Stimulated activated CD4-positive, alpha-beta T cell treated with anti-CD3 and anti-CD28 coated beads, TNF-alpha, amount 100 ng/mL, for 24 hours (primary cell): ENCODE measurements at places on chromosomes 7 and 10.

- no peak for DNase-seq
Observed at GRCh38 chr10:12905067-12905466, 96.4 kb downstream of the CCDC3 start.

DNA sequence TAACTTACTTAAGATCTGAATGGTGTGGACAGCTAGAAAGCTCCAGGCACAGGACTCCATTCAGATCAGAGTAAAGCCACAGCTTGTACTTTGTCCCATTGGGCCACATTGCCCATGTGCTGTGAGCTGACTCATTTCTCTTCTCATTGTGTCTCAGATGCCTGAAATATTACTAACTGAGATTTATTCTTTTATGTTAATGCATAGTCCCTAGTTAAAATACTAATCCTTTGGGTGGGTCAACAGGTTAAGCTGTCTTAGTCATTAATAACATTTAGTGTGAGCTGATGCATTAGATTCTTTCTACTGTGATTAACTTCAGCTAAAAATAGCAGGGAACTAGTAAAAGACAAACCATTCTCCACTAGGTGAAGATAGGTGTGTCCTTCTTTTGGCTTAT, 104.7 kb upstream of the ARMC3 start:
- DNase-seq, result no peak

DNA sequence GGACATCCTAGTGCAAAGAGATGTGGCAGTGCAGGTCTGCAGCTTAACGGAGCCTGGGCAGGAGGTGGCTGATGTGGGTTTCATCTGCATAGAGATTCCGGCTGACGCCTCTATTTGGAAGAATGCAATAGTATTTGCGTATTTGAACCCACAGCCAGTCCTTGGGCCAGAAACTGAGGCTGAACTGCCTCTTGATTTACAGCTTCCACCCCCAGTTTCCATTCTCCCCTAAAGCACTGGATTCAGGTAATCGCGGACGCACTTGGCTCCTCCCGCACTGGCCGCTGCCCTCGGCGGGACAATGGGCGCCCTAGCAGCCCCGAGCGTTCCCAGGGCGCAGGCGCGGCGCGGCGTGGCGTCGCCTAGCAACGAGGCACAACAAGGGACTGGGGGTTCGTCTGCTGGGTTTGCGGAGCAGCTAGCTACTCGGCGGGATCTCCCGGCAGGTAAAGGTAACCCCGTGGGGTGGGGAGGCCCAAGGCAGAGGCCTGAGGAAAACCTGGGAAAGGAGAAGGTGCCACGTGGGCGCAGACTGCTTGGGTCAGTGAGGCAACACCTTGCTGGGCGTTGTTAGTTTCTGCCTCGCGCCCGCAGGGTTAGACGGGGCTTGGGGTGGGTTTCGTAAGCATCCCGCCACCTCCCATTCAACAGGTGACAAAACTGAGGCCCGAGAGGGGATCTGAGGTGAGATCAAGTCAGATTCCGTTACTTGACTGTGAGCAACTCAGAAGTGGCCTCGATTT, at the start of gene ARMC3:
ARMC3 (plus strand) TSS at position 393 of the 743 bp plus-strand sequence. CDS start 3,944 bp downstream, outside the sequence.
- peak; percentile 33 for DNase-seq

DNA sequence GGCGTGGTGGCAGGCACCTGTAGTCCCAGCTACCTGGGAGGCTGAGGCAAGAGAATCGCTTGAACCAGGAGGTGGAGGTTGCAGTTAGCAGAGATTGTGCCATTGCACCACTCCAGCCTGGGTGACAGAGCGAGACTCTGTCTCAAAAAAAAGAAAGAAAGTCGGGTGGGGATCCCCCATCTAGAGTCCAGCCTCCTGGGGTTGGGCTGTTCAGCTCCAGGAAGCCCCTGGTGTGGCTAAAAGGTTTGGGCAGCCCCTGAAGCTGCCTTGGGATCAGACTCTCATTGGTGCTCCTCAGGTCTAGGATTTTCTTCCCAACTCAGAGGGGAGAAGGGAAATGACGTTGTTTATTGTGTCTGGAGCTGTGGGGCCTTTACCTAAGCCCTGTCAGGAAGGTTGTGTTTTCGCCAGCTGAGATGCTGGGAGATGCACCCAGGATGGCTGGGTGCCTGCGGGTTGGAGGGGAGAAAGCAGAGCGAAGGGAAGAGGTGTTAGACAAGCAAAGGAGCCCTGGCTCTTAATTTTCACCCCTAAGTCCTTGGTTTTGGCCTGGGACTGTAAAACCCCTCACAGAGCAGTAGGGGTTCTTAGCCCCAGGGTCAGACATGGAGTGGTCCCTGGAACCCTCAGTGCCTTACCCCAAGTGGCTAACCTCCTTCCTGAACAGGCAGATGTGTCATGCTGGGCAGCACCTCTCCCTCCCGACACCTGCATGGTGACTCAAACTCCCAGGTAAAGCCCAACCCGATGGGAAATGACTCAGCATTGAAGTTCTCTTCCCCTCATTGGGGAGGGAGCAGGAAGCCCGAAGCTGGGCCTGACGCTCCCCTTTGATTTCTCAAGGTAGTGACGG, 21.1 kb downstream of the PLAU start:
- peak; percentile 58 for DNase-seq

DNA sequence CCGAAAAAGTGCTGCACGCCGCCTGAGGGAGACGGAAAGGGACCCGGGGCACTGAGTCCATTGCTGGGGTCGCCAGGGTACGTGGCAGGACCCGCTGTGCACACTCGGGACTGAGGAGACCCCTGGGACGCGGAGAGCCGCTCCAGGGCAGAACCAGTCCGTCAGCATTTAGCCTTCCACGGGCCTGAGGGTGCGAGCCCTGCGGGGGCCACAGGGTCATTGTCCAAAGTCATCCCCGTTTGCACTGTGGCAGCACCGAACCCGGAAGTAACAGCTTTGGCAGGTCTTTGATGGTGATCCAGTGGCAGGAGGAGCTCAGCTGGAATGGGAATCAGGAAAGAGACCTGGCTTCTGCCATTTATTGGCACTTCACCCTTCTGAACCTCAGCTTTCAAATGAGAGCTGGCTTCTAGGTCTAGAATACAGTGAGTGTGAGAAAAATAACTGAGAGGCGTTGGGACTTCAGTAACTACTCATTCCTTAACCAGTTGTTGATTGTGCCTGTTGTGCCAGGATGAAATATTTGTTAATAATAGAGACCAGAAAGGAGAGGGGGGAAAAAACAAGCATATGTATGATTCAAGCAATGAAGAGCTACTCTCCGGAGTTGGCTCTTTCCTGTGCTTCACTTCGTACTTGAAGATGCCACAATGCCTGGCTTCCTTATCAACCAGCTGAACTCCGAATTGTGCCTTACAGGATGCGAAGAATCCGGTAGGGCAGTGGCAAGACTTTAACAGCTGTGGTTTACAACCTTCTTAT, 811 bp upstream of the ARHGAP12 start:
- no peak for DNase-seq

DNA sequence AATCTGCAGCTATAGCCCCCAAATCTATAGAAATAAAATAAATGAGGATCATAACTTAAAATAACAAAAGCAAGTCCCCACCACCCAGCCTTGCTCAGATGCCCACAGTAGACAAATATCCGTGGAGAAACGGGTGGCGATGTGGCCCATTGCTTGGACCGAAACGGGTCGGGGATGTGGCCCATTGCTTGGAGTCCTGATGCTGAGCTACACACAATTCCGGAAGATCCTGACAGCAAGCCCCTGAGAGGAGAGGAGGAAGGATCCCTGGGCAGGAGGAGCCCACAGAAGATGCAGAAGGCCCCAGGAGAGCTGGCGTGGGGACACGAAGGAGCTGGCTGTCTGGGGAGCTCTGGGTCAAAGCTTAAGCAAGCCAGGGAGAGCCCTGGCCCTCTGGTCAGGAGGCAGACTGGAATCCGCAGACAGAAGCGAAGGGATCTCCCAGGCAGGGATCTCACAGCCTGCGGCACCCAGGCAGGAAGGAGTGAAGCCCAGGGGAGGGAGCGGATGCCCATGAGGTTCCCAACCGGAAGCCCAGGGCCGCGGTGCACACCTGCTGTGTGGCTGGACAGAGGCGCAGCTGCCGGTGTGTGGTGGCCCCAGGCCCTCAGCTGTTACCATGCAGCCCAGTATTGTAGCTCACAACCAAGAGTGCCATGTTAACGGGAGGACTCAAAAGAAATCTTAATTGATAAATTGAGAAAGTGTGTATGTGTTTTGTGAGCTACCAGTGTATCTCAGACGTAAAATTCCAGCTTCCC, 138.8 kb downstream of the ADARB2 start:
- DNase-seq, result no peak

- no peak for DNase-seq
Observed at GRCh38 chr10:102195296-102195870, 30.7 kb upstream of the ELOVL3 start.

- DNase-seq, result no peak
Observed at GRCh38 chr7:158364451-158364850, 223.2 kb downstream of the PTPRN2 start.

DNA sequence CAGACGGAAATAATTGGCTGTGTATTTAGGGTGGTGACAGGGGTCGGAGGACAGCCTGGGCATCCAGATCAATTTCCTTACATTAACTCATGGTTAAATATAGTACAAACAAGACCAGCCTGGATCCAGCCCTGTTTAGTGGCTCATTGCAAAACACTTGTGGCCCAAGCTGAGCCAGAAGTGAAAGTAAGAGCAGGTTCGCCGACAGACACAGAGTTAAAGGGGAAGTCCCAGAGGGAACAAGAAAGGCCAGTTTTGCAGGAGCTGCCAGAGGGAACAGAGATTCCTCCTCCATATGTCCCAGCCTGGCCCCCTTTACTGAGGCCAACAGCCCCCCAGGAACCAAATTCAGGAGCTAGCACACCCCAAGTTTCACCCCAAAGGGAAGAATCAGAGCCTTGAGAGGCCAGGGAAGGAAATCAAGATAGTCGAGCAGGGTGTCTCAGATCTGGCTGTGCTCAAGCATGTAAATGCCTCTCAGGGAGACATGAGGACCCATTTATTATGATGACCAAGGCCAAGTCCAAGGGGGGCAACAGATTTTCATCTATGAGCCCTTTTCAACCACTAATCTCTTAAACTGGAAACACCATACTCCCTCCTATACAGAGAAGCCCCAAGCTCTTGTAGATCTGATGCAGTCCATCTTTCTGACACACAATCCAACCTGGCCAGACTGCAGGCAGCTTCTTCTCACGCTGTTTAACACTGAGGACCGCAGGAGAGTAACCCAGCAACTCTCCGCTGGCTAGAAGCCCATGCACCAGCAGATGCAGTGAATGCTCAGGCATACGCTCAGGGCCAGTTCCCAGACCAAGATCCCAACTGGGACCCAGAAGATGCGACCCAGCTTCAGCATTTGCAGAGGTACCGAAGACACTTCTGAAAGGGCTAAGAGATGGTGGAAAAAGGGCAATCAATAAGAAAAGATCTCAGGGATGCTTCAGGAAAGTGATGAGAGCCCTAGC, 15.9 kb upstream of the ADCK2 start:
- DNase-seq, result peak; percentile 32

GRCh38 chr7:140276001-140276400, 99.2 kb upstream of the KDM7A start:
- no peak for DNase-seq

DNA sequence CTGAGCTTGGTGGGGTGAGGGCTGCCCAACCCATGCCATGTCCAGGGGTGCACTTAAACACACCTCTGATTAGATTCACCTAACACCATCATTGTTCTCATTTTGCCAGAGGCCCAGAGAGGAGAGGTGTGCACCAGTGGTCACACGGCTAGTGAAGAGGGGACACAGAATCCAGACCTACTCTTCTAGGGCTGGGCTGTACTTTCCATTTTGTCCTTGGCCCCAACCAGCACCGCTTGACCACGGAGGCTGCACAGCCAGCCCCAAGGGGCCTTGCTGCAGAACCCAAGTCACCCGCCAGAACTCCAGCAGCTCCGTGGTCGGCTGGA, 246 bp upstream of the WDFY4 start:
- no peak for DNase-seq

GRCh38 chr10:98619446-98619845, 172.7 kb upstream of the HPS1 start:
- DNase-seq, result no peak

DNA sequence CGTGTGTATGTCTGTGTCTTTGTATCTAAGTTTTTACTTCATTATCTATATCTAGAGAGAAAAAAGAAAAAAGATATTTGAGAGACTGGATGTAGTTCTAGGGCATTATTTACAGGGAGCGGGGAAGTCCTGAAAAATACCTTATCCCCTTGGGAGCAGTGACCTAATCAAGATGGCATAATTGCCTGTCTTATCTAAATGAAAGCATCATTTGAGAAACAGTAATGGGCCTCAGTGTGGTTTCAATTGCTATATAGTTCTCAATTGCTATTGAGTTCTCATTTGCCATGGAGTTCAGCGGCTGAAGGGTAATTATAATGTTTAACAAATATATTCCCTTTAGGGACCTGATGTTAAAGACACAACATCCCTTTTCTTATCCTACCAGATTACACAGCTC, 216.5 kb downstream of the PLXNA4 start:
- no peak for DNase-seq

DNA sequence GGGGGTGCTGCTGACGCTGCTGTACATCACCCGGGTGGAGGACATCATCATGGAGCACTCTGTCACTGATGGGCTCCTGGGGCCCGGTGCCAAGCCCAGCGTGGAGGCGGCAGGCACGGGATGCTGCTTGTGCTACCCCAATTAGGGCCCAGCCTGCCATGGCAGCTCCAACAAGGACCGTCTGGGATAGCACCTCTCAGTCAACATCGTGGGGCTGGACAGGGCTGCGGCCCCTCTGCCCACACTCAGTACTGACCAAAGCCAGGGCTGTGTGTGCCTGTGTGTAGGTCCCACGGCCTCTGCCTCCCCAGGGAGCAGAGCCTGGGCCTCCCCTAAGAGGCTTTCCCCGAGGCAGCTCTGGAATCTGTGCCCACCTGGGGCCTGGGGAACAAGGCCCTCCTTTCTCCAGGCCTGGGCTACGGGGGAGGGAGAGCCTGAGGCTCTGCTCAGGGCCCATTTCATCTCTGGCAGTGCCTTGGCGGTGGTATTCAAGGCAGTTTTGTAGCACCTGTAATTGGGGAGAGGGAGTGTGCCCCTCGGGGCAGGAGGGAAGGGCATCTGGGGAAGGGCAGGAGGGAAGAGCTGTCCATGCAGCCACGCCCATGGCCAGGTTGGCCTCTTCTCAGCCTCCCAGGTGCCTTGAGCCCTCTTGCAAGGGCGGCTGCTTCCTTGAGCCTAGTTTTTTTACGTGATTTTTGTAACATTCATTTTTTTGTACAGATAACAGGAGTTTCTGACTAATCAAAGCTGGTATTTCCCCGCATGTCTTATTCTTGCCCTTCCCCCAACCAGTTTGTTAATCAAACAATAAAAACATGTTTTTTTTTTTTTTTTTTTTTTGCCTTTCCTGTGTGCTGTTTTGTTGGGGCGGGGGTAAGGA, 55.8 kb downstream of the TSPAN15 start:
- DNase-seq, result no peak

DNA sequence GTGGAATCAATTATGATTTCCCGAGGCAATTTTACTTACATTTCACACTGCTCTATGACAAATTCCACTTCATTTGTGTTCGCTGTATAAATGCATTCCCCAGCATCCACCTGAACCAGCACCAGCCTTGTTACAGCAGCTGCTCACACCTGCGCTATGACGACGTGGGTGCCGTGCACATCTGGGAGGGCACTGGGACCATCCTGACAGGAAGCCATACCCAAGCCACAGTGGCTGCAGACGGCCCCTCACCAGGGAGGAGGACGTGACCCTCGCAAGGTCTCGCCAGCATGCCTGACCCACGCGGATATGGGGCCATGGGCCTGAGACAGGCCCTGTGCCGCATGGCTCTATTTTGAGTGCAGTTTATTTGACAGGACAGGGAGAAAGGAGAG, 201.3 kb downstream of the MAD1L1 start:
- no peak for DNase-seq
